Glutamatergic neuron (in vitro differentiated cells): ENCODE measurements at places on chromosomes 2 and 18.

DNA sequence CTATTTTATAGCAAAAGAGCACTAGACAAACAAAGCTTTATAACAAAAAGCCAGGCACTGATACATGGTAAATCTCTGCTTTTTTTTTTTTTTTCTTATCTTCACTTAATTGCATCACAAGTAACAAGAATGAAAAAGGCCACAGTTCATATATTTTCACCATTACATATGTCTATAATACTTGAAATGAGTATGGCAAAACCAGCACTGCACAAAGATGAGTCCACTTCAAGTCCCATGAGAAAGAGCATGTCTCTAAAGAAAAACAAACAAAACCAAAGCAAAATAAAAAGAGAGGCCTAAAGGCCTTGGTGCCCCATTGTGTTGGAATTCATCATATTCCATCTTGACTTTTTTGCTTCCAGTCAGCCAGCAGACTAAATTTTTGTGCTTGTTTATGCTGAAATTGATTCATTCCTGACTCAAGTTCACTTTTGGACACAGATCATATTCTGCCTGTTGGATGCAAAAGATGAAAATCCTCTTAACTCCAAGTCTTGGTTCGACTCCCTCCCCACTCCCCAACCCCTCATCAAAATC, 264.9 kb upstream of the CCDC68 start:
- no peak for DNase-seq

DNA sequence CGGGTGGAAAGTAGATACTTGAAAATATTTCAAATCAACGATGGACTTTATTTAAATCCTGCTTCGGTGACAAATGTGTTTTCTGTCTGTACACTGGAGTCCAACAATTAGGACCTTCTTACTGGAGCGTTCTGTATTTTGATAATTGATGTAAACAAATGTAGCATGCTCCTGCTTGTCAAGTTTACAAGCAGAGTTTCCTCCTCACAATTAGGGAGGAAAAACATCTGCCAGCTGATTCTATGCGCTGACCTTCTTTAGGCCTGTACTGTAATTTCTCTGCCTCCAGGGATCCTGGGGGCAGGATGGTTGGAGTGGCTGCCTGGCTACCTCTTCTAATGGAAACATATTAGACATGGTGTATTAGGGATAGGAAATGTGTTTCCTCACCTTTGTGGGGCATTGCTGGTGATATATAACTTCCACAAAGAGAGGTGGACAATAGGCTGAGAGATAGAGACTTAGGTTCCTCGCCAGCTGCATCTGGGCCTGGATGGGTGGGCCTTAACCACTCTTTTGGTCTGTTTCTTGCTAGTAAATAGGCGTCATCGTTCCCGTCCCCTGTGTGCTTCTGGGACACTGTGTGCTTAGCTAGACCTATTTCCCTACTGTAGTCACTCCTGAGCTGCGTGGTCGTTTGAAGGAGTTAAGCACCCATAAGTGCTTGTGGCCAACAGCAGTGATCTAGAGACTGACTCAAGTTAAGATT, 19.3 kb downstream of the GATA6 start:
- no peak for DNase-seq

DNA sequence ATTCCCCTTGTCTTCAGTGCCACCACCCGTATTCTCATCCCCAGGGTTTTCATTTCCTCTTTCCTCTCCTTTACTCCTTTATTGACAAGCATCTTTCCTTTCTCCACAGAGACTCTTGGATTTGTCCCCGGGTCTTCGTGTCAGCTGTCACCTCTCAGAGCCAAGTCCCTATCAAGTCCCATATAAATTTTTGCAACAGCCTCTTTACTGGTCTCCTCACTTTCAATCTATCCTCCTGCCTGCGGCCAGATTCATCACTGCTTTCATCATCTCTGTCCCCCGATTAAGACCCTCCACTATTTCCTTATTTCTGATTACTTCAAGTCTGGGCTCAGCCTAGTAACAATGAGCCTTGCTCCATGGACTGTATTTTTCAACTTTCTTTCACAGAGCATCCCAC, 113.8 kb downstream of the CTAGE1 start:
- no peak for DNase-seq

GRCh38 chr2:43221124-43221762, 5.2 kb downstream of the ZFP36L2 start:
- peak; percentile 70 for DNase-seq

GRCh38 chr18:13264091-13265007, 45.8 kb downstream of the LDLRAD4 start:
- DNase-seq = no peak

- DNase-seq = no peak
These were observed 122.3 kb downstream of the ZFP36L2 start for GRCh38 chr2:43104106-43104505.

- no peak for DNase-seq
These were observed 1.6 kb downstream of the SCN3A start for GRCh38 chr2:165202239-165202638.

DNA sequence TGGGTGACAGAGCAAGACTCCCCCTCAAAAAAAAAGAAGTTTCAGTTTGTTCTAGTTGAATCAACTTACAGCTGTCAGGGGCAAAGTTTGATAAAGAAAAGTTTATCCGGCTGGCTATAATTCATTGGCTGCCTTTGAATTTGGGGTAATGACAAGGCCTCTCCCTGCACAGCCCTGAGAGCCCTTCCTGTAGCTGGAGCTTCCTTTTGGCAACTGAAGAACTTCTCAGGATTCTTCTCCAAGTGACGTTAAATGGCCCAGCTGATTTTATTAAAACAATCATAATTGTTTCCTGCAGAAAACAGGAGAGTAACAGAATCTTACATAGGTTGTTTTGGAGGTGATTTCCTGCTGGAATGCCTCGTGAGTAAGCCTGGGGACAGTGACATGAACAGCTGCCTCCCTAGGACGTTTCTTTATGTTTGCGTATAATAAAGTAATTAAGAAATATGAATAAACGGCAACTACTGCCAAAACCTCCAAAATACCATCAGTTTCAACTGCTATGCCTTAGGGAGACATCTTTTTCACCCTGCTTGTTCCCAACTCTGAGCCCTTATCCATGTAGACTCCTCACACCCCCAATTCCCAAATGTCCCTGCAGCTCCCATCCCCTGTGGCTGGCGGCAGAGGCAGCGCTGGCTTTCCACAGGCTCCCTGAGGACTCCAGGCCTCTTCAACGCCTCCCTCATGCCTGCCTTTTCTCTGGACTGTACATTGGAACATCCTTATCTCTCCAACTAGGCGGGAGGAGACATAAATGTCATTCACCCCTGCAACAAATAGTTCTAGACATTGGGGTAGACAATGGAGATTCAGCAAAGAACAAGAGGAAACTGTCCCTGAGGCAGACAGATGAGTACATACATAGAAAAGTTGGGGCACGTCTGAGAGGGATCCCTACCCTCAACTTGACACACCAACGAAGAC, 59.2 kb upstream of the FZD7 start:
- no peak for DNase-seq

DNA sequence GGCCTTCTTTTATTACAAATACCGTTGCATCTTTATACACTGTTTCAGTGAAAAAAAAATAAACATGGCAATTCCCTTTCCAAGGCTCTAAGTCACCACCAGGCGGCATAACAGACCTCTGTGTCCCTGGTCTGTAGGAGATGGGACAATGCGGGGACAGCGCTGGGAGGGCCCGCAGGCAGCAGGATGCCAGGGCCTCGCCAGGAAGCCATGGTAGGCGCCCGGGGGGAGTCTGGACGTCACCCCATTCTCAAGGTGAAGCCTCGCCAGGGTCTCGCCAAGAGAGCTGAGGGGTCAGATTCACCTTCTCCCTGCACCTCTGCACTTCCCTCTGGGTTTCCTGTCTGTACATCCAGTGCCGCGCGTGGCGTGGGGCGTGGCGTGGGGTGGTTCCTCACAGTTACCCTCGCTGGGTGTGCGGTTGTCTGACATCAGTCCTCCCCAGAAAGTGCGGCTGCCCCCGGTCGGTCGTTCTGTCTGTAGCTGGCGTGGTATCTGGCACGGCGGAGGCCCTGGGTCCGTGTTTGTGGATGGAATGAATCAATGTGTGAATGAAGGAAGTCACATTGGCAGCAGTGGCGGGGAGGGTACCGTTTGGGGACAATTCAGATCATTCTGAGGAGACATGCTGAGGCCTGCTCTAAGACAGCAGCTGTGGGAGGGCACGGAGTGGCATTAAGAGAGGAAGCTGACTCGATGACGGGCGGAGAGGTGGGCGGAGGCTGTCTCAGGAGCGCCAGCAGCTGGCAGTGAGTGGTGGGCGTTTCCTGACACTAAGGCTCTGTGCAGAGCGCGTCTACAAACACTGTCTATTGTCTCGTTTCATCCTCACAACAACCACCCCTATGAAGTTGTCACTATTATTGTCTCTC, 46.0 kb downstream of the LRRFIP1 start:
- DNase-seq = peak; percentile 65

- DNase-seq = no peak
These were observed 1.5 kb downstream of the C18orf54 start for GRCh38 chr18:54359233-54359632.

DNA sequence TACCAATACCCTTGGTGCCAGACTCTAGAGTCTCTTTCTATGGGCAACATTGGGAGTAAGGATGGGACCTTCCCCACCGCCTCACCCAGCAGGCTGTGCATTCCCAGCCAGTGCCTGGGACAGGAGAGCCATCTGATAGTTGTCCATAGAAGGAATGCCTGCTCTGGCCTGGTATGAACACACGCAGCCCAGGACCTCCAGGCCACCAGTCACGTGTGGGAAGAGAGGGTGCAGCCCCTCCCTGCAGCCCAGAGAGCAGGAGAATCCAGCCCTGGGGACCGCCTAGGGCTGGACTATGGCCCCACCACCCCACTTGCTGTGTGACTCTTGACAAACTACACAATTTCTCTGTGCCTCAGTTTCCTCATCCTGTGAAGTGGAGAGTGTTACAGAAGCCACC, 52.5 kb upstream of the ID2 start:
- no peak for DNase-seq

DNA sequence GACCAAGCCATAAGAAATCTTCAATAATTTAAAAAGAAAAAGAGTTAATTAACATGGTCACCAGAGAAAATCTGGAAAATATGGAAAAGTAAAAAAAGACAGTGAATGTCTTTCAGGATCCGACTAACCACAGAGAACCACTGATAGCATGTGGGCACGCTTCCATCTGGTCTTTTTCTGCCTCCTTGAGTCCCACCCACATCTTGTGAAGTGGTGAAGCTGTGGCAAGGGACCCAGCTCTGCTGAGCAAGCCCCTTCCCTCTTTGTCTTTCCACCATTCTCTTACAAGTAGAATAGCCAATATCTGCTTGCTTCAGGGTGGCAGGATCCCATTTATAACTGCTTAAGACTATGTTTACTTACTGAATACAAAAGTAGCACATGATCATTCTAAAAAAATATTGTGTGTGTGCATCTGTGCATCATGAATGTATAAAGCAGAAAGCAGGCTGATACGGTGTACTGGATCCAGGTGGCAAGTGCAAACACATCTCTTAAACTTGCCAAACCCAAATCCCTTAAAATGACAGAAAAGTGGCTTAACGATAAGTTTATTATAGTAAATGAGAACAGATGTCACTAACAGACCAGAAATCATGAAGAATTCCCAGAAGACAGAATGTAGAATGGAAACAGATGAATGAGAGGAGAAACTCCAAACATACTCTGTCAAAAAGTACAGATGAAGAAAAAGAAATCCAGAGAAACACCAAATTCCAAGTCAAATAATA, 52.3 kb downstream of the FOXI3 start:
- DNase-seq = no peak

- DNase-seq = no peak
These were observed 492.7 kb upstream of the DDX18 start for GRCh38 chr2:117321816-117322215.

GRCh38 chr2:236001854-236002253, 166.3 kb downstream of the GBX2 start:
- no peak for DNase-seq

- no peak for DNase-seq
These were observed 96.6 kb upstream of the GPR45 start for GRCh38 chr2:105144941-105145300.

GRCh38 chr18:76431437-76432273, 63.4 kb downstream of the ZNF516 start:
- DNase-seq = peak; percentile 48

DNA sequence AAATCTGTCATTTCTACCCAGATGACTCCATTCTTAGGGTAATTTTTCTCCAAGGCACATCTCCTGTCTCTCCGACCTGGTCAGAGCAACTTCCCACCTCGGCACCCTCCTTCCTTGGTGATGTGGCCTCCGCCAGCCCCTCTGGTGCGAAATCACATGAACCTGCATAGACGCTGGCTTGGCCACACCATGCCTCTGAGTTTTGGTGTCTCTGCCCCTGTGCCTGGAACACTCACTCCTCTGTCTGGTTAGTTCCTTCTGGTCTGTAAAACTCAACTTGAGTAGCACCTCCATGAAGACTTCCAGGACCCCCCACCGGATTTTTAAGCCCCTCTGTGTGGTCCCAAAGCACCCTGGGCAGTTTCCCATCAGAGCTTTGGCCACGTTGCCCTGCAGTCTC, 83.2 kb upstream of the OTOS start:
- DNase-seq = no peak

- DNase-seq = no peak
These were observed 25.4 kb downstream of the SP100 start for GRCh38 chr2:230441227-230441897.

DNA sequence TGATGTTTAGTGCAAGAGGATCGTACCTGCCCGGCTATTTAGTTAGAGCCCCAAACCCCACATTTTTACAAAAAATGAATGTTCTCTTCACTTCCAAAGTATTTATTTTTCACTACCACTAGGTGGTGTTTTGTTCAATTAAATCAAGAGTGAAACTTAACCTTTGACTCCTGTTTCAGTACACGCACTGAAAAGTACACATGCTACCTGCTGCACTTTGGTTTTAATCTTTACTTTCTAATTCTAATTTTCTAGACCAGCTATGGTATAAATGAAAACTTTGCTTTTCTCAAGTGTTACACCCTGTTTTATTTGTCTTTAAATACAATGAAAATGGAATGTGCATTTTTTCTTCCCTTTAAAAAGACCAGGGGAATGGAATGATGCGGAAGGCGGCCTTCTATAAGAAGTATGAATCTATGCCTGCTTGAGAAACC, 31.4 kb upstream of the CHN1 start:
- no peak for DNase-seq

DNA sequence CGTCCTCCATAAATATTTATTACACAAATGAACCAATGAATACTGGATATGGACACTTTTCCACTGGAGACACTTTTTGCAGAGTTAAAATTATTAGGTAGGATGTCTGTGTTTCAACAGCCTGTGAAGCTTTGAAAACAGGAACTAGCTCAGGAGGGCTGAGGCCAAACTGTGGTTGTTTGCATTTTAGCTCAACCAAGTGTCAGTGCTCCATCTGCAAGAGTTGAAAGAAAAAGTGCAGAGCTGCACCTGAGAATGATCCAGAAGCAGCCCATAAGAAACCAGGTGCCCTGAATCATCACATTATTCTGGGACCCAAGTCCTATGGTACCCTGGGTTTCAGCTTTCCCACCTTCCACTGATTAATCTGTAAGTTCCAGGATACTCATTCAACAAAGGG, 180.4 kb downstream of the TRIB2 start:
- no peak for DNase-seq

- DNase-seq = no peak
These were observed 7.6 kb upstream of the TMEFF2 start for GRCh38 chr2:192202373-192202772.
